ENCODE measurements at places on chromosomes 16 and 17.

- DNase-seq: no peak
Measured at GRCh38 chr17:73503560-73503959, 140.7 kb downstream of the SDK2 start.

DNA sequence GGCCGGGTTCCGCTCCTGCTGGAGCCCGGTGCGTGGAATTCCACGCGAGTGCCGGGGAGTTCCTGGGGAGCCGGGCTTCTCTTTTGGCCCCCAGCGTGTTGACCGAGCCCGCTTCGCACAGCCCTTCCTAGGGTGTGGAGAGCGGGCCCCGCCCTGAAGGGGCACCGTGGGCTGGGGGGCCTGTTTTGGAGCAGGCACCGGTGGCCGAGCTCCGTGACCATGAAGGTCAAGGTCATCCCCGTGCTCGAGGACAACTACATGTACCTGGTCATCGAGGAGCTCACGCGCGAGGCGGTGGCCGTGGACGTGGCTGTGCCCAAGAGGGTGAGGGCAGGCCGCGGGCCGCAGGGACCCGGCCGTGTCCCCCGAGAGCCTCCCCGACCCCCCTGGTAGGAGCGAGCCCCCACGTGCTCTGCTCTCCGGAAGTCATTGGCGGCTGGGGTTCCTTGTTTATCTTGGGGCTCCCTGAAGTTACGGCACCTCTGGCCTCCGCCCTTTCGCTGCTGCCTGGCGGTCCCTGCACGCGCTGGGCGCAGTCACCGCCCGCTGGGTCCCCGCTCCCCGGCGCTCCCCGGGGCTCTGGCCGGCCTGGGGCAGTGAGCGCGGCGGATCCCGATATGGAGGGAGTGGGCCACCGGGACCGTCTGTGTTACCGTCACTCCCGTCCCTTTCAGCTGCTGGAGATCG lies 528 bp downstream of the HAGHL start:
- no peak for DNase-seq

DNA sequence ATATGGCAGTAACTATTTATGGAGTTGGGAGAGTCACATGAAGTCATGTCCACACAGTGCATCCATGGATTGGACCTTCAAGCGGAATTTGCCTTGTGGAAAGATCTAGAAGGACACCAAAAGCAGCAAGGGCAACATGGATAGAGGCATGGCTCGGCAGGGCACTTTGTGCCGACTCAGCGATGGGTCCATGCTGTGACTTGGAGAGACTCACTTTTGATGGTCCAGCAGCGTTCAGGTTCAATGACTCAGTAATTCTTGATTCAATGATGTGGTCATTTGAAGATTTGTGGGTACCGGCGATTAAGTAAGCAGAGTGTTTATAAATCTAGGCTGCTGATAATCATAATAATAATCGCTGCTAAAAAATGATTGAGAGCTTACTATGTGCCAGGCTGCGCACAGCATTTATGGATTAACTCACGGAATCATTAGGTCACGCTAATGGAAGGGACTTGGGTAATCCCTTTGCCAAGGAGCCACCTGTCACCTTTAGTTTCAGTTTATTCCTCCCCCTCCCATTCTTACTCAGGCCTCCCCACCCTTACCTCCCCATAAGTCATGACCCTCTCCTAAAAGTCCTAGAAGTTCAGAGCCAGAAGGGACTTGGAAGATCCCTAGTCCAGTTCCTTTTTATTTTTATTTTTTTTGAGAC lies 127.5 kb upstream of the CRHR1 start:
- DNase-seq: no peak

- DNase-seq: no peak
Measured at GRCh38 chr17:81123052-81124048, 42.0 kb upstream of the PVALEF start.

- no peak for DNase-seq
Measured at GRCh38 chr17:7717756-7718350, 309 bp downstream of the DNAH2 start.

GRCh38 chr17:66506641-66507040 lies 204.2 kb downstream of the PRKCA start:
- no peak for DNase-seq

GRCh38 chr17:40932608-40933007 lies 4.8 kb downstream of the KRT23 start:
- DNase-seq: no peak

DNA sequence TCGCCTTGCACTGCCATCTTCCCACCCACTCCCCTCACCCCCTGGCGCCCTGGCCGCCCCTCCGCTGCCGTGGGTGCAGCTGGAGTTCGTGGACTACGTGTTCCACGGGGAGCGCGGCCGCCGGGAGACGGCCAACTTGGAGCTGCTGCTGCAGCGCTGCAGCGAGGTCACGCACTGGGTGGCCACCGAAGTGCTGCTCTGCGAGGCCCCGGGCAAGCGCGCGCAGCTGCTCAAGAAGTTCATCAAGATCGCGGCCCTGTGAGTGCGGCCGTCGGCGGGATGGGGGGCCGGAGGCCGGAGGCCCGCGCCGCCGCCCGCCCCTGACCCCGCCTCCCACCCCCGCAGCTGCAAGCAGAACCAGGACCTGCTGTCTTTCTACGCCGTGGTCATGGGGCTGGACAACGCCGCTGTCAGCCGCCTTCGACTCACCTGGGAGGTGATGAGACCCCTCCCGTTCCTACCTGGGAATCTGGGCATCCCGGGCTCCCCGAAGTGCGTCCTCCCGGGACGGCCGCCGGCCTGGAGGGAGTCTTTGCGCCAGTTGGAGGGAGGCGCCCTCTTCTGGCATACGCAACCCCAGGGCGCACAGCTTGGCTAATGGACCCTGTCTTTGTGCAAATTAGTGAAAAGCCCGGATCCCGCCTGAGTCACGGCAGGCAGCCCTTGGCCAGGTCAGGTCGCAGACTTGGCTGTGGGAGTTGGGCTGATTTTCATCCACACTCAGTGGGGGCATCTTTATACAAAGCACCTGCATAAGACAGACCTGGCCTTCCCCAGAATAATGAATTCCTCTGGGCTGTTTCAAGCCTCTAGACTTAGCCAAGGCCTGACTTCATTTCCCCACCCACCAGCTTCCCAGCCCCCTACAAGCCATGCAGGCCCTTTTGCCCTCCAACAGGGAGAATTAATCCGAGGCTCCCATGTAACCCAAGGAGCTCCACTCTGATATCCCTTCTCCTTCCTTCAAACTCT lies 14.3 kb downstream of the RAPGEFL1 start:
- peak; percentile 56 for DNase-seq

- DNase-seq: no peak
Measured at GRCh38 chr16:56411624-56412023, 13.7 kb downstream of the AMFR start.

GRCh38 chr17:49696233-49696761 lies 11.5 kb downstream of the SLC35B1 start:
- DNase-seq: peak; percentile 77

- peak; percentile 47 for DNase-seq
Measured at GRCh38 chr17:38444151-38444550, 15.9 kb downstream of the ARHGAP23 start.

DNA sequence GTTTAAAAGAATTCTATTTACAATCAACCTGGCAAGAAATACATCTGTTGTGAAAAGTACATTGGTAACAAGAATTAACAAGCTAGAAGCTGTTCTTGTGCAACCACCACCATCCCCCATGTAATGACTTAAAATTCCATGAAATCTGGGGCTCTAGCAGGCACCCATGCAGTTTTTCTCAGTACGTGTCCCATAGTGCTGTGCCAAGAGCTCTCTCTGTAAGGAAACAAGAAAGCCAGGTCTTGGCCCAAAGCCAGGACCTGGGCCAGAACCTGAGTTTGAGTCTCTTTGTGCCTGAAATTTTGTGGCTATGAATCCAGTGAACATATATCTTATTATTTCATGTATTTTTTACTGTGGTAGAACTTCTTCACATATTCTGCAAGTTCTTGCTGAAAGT lies 46.6 kb downstream of the NUP93 start:
- DNase-seq: no peak

DNA sequence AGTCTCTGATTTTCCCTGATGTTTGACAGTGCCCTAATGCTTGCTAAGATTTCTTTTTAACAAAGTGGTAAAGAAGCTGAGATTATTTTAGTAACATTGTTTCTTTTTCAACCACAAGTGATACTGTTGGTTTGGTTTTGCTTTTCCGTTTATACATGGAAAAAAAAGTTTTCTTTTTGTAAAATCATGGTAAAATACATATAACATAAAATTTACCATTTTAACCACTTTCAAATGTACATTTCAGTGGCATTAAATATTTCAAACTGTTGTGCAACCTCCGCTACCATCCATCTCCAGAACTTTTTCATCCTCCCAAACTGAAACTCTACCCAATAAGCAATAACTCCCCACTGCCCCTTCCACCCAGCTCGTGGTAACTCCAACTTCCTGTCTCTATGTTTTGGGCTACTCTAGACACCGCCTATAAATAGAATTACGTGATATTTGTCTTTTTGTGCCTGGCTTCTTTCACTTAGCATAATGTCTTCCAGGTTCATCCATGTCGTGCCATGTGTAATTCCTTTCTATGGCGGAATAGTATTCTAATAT lies 4.6 kb downstream of the CIITA start:
- DNase-seq: no peak

DNA sequence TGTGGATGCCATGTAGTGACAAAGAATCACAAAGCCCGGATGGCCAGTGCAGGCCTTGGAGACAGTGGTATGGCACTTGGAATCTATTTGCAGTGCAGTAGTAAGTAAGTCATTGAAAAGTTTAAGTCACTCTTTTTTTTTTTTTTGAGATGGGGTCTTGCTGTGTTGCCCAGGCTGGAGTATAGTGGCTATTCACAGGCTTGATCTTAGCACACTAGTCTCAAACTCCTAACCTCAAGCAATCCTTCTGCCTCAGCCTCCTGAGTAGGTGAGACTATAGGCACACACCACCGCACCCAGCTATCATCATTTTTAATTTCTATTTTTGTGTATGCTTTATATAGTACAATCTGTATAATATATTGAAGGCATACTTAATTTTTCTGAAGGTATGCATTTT lies 4.3 kb upstream of the PLSCR3 start:
- no peak for DNase-seq

Data from CD4-positive, alpha-beta T cell treated with Interleukin-15 for 1 hour (primary cell).